ENCODE measurements at places on chromosomes 16 and 17.

GRCh38 chr16:56823081-56823733 lies 41.8 kb upstream of the SLC12A3 start:
- DNase-seq, result no peak

DNA sequence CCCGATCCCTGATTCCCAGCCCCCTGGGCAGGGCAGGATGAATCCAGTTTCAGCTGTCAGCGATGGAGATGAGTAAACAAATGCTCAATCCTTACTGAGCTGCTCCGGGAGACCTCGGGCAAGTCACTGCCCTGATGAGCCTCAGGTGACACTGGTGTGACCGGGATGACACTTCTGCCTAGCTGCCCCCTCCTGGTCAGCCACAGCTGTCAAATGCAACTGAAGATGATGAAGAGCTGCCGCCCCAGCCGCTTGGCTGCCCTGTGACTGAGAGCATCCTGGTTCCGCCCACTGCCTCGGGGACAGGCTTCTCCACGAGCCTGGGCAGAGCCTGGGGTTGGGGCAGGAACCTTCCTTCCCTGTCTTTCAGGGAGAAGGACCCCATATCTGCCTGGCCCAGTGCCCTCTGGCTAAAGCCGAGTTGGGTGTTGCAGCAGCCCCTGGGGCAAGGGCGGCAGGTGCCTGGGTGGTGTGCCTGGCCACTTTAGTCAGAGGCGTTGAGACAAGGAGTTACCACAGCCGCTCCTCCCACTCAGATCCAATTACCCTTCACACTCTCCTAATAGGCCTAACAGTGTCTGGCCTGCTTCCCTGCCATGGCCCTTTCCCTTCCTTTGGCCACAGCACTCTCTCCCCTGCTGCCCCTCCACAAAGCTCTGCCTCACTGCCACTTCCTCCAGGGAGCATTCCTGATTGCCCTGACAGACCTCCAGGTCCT lies 5.5 kb downstream of the CCL17 start:
- no peak for DNase-seq

- DNase-seq, result no peak
These were observed 22.1 kb downstream of the CIBAR2 start for GRCh38 chr16:85090181-85090580.

GRCh38 chr17:74235040-74235581 lies 21.7 kb downstream of the TTYH2 start:
- no peak for DNase-seq

- no peak for DNase-seq
These were observed 9.0 kb downstream of the CCR7 start for GRCh38 chr17:40556198-40556661.
